Hepatocyte (in vitro differentiated cells): ENCODE measurements at places on chromosomes 1 and 21. TPM values are rescaled to one million over a fixed set of nuclear protein-coding genes. Genes with fewer than 3 reads are reported as not detected.

- H3K27me3 ChIP-seq, result no peaks in the 10 kb centered on the region
- no peak for DNase-seq
- H3K4me3 ChIP-seq, result no peak overlapping the region
- no peak overlapping the region for H3K27ac ChIP-seq
Observed at GRCh38 chr1:101507547-101507971, 270.7 kb downstream of the S1PR1 start.

DNA sequence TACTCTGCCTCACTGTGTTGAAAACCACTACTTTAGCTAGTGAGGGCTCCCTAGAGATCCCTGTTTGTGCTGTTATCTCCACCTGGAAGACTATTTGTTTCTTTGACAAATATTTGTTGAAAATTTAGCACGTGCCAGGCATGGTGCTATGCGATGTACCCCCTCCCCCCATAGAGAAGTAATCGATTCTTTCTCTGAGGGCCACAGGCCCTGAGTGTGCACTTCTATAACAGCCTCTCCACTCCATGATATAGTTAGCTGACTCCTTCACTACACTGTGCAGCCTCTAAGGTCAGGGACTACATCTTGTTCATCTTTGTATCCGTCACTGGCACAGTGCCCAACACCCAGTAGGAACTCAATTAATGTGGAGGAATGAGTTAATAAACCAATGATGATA, 17.3 kb upstream of the RBM15 start:
- no peak for DNase-seq
- H3K4me3 ChIP-seq, result no peak overlapping the region
- no peaks in the 10 kb centered on the region for H3K36me3 ChIP-seq
- H3K27me3 ChIP-seq, result no peaks in the 10 kb centered on the region
- no peak overlapping the region for H3K27ac ChIP-seq

- H3K4me1 ChIP-seq, result no peaks in the 10 kb centered on the region
- H3K27ac ChIP-seq, result no peak overlapping the region
- DNase-seq, result no peak
- H3K36me3 ChIP-seq, result no peaks in the 10 kb centered on the region
- H3K4me3 ChIP-seq, result no peak overlapping the region
Observed at GRCh38 chr21:14842601-14843000, 222.2 kb downstream of the NRIP1 start.

- peak within 1 kb of the TSS; percentile 48 for H3K4me3 ChIP-seq
- no peaks in the 10 kb centered on the region for H3K36me3 ChIP-seq
- peak within 1 kb of the TSS; percentile 91 for H3K27ac ChIP-seq
- H3K27me3 ChIP-seq, result no peaks in the 10 kb centered on the region
Observed at GRCh38 chr21:36156815-36157670, at the start of gene DOP1B. Gene DOP1B, plus strand, starts transcription at chr21:36156824. Its CDS starts 7,910 bp downstream, at chr21:36164734.

Gene SLAMF7
- total RNA-seq, result 0.07 TPM in 1 of 2 replicates, not detected in the other

Gene ATP6V1G3
- not detected in 2 replicates for total RNA-seq

Gene GPX7
- 76.3 and 78.9 TPM in 2 replicates for total RNA-seq

Gene NUAK2
- total RNA-seq, result 12.6 and 13.4 TPM in 2 replicates

Gene KIF2C
- 4.1 and 5.8 TPM in 2 replicates for total RNA-seq
